ENCODE measurements at places on chromosomes 1 and 21.

DNA sequence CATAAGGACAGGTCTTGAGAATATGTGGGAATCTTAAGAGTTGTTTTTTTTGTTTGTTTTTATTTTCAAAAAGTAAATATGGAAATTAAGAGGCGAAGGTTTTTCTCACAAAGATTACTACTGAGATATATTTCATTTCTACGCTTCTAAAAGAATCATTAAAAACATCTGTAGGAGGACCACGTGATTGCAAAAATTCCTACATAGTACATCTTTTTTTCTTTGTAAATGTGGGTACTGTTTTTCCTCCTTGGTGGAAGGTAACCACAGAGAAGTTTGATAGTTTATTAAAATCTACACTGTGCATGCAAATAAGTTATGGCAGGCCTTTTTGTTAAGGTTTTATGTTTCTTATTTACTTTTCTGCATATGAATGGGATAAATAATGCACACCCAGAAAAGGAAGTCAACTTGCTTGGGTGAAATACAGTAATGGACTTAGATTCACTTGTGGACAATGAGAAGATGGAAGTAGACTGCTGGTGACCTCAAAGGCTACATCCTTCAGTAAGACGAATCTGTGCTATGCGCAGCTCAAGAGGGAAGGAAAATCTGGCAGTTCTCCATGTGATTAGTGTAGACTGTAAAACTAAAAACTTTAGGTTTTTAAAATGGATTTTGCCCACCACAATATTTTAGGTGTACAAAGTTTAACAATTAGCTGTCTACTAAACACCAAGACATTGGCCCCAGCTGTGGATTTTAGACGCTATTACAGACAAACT is 2.0 kb downstream of the AK5 start:
- no peak for DNase-seq

DNA sequence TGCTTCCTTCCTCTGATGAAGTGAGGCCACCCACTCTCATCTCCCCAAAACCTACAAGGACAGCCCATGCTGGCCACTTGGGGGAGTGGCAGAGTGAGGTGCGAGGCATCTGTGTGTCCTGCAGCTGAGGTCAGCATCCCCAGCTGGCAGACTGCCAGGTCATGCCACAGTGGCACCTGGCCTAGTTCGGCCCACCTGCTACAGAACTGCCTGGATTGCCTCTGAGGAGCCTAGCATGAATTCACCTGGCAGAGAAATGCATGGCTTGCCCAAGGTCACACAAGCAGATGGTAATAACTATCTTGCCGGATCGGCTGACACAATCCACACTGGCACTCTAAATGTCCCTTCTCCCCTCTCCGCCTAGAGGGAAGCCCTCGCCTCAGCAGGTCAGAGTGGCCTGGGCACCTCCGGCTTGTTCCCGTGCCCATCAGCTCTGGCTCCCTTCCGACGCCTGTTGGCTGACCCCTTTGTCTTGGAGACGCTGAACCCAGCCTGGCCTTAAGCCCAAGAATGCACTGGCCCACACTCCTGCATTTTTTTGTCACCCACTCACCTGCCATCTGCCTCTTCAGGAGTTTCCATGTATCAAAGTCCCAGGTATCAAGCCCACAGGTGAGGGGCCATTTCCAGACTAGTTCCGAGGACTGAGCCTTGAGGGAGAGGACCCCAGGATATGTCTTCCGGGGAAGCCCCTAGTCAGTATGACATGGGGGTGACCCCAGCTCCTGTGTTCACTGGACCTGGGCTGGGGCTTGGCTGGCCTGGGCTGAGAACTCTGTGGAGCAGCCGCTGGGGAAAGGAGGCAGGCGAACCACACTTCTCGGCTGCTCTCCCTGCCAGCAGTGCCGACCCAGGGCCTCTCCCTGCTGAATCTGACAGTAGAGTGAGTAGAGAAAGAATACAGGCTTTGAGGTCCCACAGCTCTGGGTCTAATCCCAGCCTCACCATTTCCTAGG is 21.7 kb downstream of the ECE1 start:
- no peak for DNase-seq

DNA sequence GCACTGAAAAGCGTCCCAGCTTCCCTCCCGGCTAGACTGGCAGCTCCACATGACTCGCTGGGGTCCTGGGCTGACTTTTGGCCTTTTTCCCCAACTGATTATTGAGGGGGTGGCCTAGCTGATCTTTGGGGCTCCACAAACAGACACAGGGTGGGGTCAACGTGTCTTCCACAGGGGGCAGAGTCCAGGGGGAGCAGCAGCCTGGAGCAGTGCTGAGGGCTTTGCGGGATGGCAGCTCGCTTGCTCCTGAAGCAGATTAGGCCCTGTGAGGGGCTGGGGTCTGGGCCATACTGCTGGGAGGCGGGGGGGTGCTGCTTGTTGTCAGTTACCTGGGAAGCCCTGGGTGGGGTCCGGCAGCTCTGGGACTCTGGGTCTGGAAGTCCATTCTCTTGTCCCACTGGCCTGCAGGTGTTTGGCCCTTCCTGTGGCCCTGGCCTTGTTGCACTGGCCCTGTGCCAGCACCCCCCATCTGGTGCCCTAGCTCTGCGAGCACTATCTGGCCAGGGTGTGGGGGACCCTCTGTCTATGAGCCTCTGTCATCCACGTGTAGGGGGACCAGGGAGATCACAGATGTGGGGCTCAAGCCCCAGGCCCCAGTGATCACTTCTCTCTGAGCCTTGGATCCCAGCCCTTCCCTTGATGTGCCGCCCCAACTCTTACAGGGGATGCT is 12.3 kb upstream of the HES5 start:
- DNase-seq = no peak

DNA sequence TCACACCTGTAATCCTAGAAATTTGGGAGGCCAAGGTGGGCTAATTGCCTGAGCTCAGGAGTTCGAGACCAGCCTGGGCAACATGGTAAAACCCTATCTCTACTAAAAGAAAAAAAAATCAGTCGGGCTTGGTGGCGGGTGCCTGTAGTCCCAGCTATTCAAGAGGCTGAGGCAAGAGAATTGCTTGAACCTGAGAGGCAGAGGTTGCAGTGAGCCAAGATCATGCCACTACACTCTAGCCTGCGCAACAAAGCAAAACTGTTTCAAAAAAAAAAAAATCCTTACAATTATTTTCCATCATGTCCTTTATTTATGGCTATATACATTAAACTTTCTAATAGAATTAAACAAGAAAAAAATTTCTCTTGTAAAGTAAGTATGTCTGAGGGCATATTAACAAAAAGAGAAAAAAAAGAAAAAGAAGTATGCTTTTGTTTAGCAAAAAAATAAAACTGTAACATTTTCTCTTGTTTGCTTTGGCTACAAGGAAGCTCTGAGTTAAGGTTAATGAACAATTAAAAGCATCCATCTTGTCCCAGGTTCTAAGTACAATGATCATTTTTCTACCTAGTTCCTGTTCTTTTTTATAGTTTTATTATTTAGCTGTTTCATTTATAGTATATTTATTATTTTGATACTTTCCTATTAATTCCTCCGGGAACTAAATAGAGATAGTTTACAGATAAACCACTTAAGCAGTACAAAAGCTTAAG is 18.1 kb downstream of the TMEM50B start:
- DNase-seq = no peak

- DNase-seq = no peak
Observed at GRCh38 chr1:160260406-160261382, 1.7 kb downstream of the DCAF8 start.

GRCh38 chr1:63929106-63929478 is 155.3 kb downstream of the ROR1 start:
- no peak for DNase-seq

DNA sequence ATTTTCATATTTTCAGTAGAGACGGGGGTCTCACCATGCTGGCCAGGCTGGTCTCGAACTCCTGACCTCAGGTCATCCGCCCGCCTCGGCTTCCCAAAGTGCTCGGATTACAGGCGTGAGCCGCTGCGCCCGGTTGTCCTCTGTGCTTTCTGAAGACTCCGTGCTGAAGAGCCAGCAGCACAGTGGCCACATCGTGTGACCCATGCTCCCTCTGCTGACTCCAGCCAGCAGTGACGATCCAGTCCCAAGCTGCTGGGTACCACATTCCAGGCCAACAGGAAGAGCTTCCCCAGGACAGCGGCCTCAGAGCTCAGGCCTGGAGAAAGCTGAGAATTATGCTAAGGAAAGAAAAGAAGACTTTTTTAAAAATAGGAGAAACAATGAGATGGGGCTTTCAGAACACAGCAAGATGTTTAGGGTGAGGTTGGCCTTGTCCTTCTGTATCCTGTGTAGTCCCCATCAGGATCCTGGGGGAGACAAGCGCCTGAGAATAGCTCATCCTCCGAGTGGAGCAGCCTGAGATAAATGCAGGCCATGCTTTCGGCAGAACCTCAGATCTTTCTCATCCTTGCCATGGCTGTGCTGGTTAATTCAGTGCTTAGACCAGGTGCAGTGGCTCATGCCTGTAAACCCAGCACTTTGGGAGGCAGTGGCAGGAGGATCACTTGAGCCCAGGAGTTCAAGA is 207.1 kb downstream of the SLC35F3 start:
- no peak for DNase-seq

GRCh38 chr1:206651958-206652890 is 16.9 kb downstream of the DYRK3 start:
- DNase-seq = no peak

- DNase-seq = no peak
Observed at GRCh38 chr1:33152685-33153432, 29.0 kb downstream of the TRIM62 start.

- DNase-seq = no peak
Observed at GRCh38 chr21:46148106-46148505, 7.3 kb downstream of the FTCD start.

DNA sequence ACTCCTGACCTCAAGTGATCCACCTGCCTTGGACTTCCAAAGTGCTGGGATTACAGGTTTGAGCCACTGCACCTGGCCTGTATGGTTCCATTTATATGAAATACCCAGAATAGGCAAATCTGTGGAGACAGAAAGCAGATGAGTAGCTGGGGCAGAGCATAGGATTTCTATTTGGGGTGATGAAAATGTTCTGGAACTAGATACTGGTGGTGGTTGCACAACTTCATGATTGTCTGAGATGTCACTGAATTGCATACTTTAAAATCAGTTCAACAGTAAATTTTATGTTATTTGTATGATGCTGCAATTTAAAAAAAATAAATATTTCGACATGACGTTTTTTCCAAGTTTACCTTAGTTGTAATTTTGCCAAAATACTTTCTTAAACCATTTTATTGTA is 23.9 kb downstream of the ITSN1 start:
- no peak for DNase-seq

- DNase-seq = no peak
Observed at GRCh38 chr1:185050823-185051451, 5.6 kb downstream of the RNF2 start.

DNA sequence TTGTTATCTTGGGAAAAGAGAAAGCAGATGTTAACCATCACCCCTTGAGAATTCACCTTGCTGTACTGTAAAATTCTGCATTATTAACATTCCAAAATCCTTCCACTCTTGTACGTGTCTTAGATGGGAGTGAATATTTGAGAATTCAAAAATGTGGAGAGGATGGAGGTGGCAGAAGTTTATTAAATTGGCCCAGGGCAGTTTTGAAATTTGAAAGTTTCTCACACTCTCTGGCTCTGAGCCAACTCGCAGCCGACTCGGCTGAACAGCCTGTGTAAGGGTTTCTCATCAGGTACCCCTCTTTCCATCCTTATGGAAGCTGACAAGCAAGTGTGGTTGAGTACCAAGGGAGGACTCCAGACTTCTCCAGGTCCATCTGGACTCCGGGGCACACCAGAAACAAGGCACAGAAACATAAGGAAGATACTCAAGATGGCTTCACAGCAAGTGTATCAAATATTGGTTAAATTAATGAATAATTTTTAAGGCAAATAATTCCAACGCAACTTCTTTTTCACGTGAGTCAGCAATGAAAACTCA is 45.1 kb downstream of the RRAGC start:
- DNase-seq = no peak

GRCh38 chr1:223504741-223505140 is 111.5 kb downstream of the CCDC185 start:
- no peak for DNase-seq

DNA sequence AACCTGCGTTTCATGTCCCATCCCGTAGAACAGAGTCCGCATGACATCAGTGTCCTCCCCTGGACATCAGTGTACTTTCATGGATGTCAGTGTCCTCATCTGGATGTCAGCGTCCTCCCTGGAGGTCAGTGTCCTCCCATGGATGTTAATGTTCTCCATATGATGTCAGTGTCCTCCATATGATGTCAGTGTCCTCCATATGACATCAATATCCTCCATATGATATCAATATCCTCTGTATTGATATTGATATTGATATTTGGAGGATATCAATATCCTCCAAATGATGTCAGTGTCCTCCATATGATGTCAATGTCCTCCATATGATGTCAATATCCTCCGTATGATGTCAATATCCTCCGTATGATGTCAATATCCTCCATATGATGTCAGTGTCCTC is 284.9 kb downstream of the AJAP1 start:
- DNase-seq = no peak

DNA sequence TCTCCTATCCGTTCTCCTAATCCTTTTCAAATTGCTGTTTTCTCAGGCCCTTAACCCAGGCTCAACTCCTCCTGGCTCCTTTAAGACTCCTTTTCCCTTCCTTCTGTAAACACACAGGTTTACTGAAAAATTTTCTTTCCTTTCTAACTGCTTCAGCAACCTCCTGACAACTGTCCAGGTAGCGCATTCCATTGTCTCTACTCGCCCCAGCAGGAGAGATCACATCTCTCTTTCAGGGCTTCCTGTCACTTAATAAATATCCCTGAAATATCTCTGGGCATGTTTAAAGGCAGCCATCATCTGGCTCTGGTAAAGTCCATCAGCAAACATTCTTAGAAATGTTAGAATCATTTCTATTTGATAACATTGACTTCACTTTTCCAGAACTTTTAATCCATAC is 211.2 kb upstream of the PTBP2 start:
- no peak for DNase-seq

GRCh38 chr1:168223261-168223660 is 2.5 kb upstream of the SFT2D2 start:
- DNase-seq = no peak

GRCh38 chr1:13514821-13515220 is 1.0 kb upstream of the LRRC38 start:
- no peak for DNase-seq

DNA sequence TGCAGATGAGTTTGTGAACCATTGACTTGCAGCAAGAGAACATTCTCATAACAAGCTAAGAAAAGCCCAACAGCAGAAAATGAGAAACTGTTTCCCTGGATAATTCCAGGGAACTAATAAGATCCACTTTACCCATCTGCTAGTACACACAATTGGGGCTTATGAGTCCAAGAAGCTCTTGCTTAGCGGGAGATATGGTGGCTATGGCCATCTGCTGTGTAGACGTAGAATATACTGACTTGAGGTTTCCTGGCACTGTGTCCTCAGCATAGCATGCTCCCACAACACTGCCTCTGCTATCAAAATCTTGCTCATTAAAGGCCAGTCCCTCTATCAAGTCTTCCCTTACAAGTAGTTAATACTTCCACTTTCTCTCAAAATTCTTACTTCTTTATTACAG is 6.8 kb upstream of the RXRG start:
- no peak for DNase-seq

DNA sequence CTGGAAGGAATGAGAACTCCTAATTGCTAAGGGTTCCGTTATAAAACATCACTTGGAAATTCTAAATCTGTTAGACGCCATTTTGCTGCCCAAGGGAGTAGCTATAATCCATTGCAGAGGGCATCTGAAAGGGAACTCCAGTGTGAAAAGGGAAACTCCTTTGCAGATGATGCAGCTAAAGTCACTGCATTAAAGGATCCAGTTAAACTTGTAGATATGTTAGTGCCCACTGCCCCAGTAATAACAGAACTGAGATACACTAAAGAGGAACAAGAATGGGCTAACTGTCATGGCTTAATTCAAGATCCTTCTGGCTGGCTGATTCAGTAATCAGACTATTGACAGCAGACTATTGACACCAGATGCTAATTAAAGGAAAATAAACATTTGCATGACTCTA is 81.8 kb upstream of the KIAA0040 start:
- DNase-seq = no peak

GRCh38 chr1:18769140-18769539 is 90.3 kb downstream of the TAS1R2 start:
- DNase-seq = no peak
